ENCODE measurements at places on chromosomes 5 and 9.

GRCh38 chr5:67143549-67143948 is 53.0 kb downstream of the CD180 start:
- DNase-seq, result no peak

- no peak for DNase-seq
These were observed 22.0 kb downstream of the DDX31 start for GRCh38 chr9:132647806-132648205.

GRCh38 chr5:163712011-163712410 is 206.6 kb downstream of the MAT2B start:
- no peak for DNase-seq

DNA sequence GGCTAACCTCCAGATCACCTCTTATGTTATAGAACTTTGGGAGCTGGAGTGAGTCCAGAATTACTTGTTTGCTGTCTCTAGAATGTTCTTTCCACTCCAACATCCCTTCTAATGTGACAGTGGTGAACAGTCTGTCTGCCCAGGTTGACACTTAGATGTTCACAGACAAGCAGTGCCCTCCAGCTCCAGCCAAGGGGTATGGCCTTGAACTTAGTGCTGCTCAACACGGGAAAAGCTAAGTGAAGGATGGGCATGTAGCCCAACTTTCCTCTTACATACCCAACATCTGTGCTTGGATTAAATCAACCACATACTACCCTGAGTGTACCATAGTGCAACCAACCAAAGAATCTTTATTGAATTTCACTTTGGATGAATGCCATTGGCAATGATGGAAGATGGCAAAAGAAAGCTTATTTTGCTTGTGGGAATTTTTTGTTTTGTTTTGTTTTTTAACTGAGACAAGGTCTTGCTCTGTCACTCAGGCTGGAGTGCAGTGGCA is 201.2 kb downstream of the NXNL2 start:
- no peak for DNase-seq

DNA sequence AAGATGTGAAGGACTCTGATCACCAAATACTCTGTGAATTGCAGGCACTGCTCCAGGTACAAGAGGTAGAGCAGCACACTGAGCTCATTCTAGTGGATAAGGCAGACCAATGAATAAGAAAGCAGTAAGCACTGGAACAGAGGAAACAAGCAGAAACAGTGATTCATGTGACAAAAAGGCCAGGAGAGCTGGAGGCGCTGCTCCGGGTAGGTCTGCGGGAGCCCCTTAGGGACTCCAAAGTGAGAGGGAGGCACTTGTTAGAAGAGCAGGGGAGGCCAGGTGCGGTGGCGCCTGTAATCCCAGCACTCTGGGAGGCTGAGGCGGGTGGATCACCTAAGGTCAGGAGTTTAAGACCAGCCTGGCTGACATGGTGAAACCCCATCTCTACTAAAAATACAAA is 231.6 kb upstream of the NFIL3 start:
- no peak for DNase-seq

- no peak for DNase-seq
These were observed 38.9 kb downstream of the MTMR12 start for GRCh38 chr5:32273821-32274220.

GRCh38 chr9:136950656-136951276 is 1.3 kb upstream of the LCN12 start:
- DNase-seq, result no peak

- DNase-seq, result no peak
These were observed 27.7 kb downstream of the FUBP3 start for GRCh38 chr9:130606887-130607600.

DNA sequence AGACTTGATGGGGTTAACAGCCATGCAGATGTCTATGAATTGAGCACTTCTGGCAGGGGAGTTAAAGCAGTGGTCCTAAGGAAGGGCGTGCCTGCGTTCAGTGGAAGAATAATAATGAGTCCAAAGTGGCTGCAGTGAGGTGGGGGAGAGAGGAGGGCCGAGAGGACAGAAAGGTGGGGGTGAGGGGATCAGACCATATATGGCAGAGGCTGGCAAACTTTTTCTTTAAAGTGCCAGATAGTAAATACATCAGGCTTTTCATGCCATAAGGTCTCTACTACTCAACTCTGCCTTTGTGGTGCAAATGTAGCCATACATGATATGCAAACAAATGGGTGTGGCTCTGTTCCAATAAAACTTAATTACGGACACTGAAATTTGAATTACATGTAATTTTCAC is 77.1 kb downstream of the STRBP start:
- no peak for DNase-seq

GRCh38 chr5:172943283-172943841 is 15.9 kb upstream of the RPL26L1 start:
- DNase-seq, result no peak

DNA sequence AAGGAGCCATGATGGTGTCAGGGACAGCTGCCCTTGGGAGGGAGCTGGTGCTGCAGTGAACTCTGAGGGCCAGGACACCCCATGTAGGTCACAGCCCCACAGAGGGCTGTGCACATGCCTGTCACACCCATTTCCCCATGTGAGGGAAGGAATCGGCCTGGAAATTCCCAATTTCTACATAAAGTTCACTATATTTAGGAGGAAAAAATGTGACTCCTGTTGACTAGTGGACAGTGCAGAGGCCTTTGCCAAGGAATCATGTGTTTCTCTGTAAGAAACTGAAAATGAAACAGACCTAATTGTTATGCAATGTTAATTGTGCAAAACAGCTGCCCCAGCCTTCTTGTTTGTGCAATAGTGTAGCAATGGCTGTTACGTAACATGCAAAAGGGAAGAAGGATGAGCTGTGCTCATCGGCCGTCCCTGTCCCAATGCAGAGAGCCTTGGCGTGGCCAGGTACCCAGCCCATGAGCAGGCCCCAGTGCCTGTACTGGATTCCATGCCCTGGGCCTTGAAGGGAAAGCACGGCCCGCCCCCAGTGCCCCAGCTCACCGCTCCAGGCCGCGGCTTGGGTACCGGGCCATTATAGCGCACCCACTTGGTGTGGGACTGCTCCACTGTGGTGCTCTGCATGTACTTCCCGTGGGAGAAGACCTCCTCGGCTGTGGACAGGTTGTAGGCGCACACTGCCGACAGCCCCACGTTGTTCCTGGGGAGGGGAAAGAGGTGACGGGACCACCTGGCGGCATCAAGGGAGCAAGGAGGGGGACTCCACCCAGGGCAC is 70.0 kb downstream of the SECISBP2 start:
- DNase-seq, result no peak

DNA sequence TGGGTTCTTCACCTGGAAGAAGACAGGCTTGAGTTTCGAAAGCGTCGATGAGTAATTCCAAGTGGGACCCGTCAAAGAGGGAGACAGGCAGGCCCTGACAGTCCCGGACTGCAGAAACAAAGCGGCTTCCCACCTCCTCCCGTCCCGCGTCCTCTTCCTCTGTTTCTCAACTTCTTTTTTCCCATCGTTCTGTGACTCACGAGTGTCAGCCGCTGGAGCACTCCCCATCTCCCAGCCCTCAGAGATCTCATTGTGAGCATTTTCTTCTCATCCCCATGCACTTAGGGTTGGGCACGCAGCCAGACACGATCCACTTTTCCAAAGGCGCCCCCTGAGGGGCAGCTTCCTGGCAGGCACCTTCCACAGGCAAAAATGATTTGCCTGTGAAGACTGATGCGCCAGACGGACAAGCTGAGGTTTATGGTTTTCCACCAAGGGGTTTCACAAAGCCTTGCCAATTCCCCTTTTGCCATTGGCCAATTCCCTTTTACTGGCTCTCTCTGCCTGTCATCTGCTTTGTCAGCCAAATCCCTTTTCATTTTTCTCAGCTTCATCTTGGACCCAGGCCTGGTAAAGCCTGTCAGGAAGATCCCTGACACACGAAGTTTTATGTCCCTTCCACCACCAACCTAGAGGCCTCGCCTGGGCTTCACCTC is 86.5 kb upstream of the ANKRD55 start:
- DNase-seq, result no peak

GRCh38 chr9:122236681-122237080 is 7.9 kb upstream of the LHX6 start:
- no peak for DNase-seq

GRCh38 chr5:141121985-141122384 is 367 bp downstream of the PCDHB4 start:
- no peak for DNase-seq

GRCh38 chr5:34743878-34744277 is 87.8 kb downstream of the RAI14 start:
- DNase-seq, result no peak

DNA sequence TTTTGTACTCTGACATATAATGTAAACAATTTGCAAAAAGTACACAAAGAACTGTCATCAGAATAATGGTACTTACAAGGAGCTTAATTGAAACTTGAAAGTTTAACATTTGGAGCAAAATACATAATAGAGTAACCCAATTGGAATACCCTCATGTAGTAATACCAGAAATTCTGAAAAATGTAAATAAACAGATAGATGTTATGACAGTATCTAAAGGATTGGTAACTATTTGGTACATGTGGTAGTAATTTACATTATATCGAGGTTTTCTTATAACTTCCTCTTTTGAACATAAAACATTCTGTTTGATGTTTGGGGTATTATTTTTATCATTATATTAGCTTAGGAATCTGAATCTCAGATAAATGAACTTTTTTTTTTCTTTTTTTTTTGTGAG is 211.7 kb upstream of the ELL2 start:
- DNase-seq, result no peak

DNA sequence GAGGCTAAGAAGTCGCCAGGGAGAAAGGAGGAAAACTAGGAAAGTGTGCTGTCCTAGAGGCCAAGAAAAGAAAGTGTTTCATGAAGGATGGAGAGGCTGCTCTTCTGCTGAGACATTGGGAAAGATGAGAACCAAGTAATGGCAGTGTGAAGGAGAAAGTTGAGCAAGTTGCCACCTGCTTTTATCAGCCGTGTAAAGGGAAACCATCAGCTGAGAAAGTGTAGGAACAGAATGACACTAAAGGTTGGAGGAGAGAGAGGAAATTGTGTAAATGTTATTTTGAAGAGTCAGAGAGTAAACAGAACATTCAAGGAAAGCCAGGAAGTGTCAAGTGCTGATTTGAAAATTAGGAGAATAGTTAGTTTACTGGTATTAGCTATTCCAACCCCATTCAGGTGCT is 125.0 kb downstream of the CEMIP2 start:
- DNase-seq, result no peak

GRCh38 chr5:180646289-180646962 is 3.0 kb downstream of the FLT4 start:
- DNase-seq, result no peak

GRCh38 chr5:109030360-109031143 is 282.9 kb downstream of the FER start:
- no peak for DNase-seq

- no peak for DNase-seq
These were observed 615.0 kb upstream of the RGMB start for GRCh38 chr5:98158440-98158839.

- DNase-seq, result no peak
These were observed 133.2 kb upstream of the ZNF618 start for GRCh38 chr9:113742878-113743277.

- no peak for DNase-seq
These were observed 472.8 kb downstream of the BRINP1 start for GRCh38 chr9:118896324-118897000.

DNA sequence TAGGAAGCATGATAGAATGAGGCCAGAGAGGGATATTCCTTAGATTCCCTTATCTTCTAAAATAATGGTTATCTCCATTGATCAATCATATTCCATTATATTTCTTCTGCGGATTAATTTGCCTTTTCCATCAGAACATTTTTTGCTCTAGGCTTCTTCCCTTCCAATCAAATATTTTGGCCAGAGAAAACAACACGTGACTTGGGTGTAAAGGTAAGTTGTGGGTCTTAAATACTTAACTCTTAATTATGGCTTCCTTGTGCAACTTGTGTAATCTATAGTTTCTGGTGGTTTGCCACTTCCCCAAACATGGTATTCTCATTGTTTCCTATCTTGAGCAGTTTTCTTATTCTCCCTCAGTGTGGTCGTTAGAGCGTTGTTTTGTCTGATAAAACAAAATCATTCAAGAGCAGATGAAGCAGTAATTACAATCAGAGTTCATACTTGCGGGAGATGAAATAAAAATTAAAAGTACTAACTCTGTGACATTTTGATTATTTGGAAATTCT is 889.3 kb downstream of the MAT2B start:
- no peak for DNase-seq

DNA sequence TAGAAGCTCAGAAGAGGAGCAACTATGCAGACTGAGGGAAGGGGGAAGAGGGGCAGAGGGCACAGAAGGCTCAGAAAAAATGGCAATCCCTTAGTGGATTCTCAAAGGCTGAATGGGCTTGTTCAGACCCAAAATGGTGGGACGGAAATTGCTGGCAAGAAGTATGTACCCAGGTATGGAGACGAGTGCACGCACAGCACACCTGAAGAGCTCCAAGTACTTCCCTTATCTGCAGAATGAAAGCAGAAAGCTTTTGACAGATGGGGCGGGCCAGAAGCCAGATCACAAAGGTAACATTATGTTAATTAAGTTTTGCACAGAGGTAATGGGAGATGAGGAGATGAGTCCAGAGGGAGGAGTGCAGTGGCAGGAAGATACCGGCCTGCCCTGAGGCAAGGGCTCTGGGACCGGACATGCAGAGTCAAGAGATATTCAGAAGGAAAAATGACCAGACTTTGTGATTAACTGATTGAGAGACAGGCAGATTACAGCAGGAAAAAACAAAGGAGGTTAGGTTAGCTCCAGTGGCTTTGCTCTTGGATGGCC is 138.1 kb upstream of the PIK3R1 start:
- no peak for DNase-seq

DNA sequence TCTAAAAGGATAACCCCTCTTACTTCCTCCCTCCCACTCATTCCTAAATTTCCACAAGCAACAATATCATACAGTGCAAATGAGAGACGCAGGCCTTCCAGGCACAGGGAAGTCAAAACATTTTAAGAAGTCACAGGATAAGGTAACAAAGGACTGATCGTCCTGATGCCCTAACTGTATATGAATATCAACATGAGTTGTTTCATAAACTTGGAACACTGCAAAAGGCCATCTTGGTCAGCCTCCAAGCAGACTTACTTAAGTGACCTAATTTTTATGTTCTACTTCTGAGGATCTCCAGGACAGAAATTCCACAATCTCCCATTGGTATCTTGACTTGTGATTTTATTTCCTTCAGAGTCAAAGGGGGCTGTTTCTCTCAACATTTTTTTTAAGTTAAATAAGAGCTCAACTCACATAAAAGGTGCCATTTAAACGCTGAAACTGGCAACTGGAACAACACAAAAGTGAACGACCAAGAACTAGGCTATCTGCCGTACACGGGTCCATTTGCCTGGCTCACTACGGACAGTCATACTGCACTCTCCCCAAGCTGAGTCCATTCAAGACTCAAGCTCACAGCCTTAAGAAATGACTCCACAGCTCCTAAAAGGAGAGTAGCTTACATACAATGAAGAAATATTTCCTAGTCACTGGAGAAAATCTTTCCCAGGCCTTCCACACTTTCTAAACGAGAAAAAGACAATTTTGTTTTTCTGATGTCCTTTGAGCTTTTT is 71.3 kb downstream of the LHFPL2 start:
- DNase-seq, result no peak

- no peak for DNase-seq
These were observed 68.2 kb upstream of the ITGA2 start for GRCh38 chr5:52920929-52921328.

DNA sequence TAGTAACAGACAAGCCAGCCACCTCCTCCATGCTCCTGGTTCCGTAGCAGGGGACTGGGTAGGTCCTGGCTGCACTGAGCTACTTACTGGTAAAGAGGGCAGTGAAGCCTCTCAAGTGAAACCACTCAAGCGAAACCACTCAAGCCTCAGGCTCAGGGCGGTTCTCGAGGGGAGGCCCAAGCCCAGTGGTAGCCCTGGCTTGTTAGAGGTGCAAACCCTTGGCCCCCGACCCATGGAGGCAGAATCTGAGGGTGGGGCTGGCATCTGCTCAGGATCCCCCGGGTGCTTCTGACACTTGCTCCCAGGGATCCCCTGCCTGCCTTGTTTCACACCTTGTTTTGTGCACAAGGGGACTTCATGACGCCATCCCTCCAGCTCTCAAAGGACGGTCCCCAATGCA is 76.5 kb upstream of the OLFM1 start:
- DNase-seq, result no peak
